Dermis lymphatic vessel endothelial cell (primary cell): ENCODE measurements at places on chromosomes 2 and 18. TPM values are rescaled to one million over a fixed set of nuclear protein-coding genes. Genes with fewer than 3 reads are reported as not detected.

Gene LRP1B
- under 0.01 and 0.11 TPM in 2 replicates for total RNA-seq

Gene PIGN
- total RNA-seq: 43.7 and 43.9 TPM in 2 replicates

Gene SAG
- not detected in 2 replicates for total RNA-seq

Gene SLC9A4
- not detected in 2 replicates for total RNA-seq

Gene TEX51
- total RNA-seq: not detected in 2 replicates

Gene CCDC178
- not detected in 2 replicates for total RNA-seq

Gene NGEF
- under 0.01 and 0.22 TPM in 2 replicates for total RNA-seq

Gene SLC4A3
- under 0.01 and 0.26 TPM in 2 replicates for total RNA-seq
